LNCaP clone FGC (cell line): ENCODE measurements at places on chromosomes 3 and 15.

DNA sequence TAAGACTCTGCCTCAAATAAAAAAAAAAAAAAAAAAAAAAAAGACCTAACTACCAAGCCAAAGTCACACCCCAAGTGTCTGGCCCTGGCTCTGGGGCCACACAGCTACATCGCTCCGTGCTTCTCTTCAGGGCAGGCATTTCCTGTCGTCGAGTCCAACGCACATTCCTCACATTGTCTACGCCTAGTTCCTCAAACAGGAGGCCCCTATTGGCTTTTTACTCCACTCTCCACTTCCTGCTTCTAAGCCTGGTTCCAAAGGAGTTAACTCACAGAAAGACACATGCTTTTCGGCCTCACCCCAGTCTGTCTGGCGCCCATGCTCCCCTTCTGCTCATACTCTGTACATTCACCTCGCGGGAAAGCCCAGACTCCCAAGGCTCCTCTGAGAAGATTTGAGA lies 28.8 kb downstream of the KNG1 start:
- DNase-seq: no peak

- no peak for DNase-seq
Observed at GRCh38 chr3:10653866-10654611, 148.7 kb upstream of the ATP2B2 start.

- no peak for DNase-seq
Observed at GRCh38 chr3:15514663-15515340, 6.7 kb downstream of the COLQ start.

DNA sequence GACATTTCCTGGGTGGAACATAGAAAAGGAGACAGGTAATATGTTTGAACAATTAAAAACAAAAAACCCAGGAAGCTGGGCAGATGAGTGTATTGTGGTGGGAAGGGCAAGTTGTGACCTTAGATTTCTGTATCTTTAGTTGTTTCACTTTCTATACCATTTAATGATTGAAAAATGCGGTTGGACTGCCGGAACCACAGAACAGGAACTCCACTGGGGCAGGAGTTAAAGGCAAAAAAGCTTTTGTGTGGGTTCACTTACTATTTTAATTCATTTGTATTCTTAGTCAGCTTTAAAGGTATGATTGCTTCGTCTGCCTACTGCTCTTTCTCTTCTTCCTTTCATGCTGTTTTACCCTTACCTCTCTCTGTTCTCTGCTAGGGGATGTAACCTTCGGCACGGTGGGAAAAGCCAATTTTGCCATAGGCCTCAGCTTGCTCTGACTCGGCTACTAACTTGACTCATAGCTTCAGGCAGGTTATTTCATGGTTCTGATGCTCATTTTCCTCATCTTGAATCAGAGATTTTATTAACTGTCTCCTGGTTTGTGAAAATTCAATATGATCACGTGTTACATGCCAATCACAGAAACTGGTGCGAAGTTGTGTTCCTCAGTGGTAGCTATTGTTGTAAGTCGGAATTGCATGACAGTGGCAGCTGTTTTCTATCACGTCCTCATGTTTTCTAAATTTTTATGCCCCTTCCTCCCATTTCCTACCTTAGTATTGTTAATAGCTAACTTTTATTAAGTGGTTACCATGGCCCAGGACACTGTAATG lies 1.6 kb upstream of the MCTP2 start:
- no peak for DNase-seq

GRCh38 chr3:58560771-58561311 lies 16.4 kb downstream of the FAM107A start:
- DNase-seq: no peak

GRCh38 chr3:194561306-194561974 lies 71.8 kb downstream of the TMEM44 start:
- DNase-seq: no peak
